Fibroblast of the aortic adventitia (primary cell): ENCODE measurements at places on chromosomes 3 and 15. TPM values are rescaled to one million over a fixed set of nuclear protein-coding genes. Genes with fewer than 3 reads are reported as not detected.

Gene CHL1
- 0.16 and 0.63 TPM in 2 replicates for total RNA-seq

Gene ZNF717
- total RNA-seq, result 14.1 and 20.4 TPM in 2 replicates

Gene GOLGA8S
- total RNA-seq, result under 0.01 TPM in 1 of 2 replicates, not detected in the other

Gene PPARG
- total RNA-seq, result 11.1 and 39.4 TPM in 2 replicates

Gene ARNT2
- 9.4 and 12.7 TPM in 2 replicates for total RNA-seq

Gene TM4SF18
- 0.27 and 1.3 TPM in 2 replicates for total RNA-seq

Gene MYL3
- total RNA-seq, result not detected in 2 replicates

Gene CHRNA7
- total RNA-seq, result 0.18 TPM in 1 of 2 replicates, not detected in the other

Gene SUSD5
- 1.8 and 2.9 TPM in 2 replicates for total RNA-seq

Gene GOLIM4
- 50.0 and 76.9 TPM in 2 replicates for total RNA-seq

Gene SOX14
- total RNA-seq, result not detected in 2 replicates

Gene TRA2B
- 96.7 and 157 TPM in 2 replicates for total RNA-seq

Gene ITGA11
- 81.1 and 105 TPM in 2 replicates for total RNA-seq

Gene CSTA
- total RNA-seq, result 2.5 and 15.2 TPM in 2 replicates

Gene NANOGP8
- 0.81 TPM in 1 of 2 replicates, not detected in the other for total RNA-seq
